ENCODE measurements at places on chromosomes 5 and 9.

DNA sequence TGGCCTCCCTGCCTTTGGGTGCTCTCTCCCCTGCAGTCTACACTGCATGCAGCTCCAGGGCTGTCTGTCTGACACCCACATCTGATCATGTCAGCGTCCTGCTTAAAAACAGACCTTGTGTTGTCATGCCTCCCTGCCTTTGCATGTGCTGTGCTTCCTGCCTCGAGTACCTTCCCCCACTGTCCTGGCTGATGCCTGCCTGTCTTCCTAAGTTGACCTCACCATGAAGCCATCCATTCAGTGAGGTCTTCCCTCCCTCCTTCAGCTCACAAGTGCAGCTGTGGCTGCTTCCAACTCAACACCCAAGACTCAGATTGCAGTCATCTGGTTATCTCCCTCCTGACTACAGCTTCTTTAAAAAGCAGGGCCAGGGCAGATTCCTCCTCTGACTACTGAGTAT, 5.5 kb downstream of the ANGPTL2 start:
- DNase-seq, result no peak

DNA sequence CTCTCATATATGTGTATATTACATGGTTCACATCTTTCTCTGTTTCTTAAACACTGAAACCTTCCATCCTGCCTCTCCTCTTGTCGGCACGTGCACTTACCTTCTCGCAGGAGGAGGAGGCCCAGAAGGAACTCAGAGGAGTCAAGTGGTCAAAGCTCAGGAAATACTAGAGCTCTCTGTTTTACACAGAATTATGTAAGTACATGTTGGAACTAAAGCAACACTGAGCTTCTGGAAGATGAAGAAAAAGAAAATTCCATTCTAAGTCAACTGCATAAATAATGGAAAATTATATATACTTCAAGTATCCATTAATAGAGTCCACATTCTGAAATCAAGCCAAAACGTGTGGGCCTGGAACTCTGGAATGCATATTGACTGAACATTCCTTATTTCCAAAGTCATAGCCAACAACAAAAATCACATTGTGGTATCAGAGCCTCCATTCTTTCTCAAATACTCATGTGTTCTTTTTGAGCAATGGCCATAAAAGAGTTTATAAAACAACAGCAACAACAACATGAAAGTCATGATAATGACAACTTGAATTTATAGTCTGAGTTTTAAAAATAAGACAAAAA, 121.5 kb upstream of the RAI14 start:
- peak; percentile 39 for DNase-seq

GRCh38 chr9:13070612-13071595, 208.6 kb downstream of the MPDZ start:
- no peak for DNase-seq

DNA sequence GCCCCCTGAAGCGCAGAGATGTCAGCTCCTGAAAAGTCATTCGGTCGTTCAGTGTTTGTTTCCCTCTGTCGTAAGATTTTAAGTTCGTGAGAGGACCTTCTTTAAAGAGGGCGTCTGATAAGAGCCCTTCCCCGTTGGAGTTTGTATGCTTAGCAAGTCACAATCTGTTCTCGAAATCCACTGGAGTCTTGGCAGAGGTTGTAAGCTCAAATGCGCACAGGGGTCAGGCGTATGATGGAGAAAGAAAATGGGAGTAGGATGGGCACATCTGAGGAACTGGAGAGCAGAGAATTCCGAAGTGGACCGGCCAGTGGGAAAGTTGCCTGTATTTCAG, 710 bp downstream of the HSD17B4 start:
- DNase-seq, result peak; percentile 34

DNA sequence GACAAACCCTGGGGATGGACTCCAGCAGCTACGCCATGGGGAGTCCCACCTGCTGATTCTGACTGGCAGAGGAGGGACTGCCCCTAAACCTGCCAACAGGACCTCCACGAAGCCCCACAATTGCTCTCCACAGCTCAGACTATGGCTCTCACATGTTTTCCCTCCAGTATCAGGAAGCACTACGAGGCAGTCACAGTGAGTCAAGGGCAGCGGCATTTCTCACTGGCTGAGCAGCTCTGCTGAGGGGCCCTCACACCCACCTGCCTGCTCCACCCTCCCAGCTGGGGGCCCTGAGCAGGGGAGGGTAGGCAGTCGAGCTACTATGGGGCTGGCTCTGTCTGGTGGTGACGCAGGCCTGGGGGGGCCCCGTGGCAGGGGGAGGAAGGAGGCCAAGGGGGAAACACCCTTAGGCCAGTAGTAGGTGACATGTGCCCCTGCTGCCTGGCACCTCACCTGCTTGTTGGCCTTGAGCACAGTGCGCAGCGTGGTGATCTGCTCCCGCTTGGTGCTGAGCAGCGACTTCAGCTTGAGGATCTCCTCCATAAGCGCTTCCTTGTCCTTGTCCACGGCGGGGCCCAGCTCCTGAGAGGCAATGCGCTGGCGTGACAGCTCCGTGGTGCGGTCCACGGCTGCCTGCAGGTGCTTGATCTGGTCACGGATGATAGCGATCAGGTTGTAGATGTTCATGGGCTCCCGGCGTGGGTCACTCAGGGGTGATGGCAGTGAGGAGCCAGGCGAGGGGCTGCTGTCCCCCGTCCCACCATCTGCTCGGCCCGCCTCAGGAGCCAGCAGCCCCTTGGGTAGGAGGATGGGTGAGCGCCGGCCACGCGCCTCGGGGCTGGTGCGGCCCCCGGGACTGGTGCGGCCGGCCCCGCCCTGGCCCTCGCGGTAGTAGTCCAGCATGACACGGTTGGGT, 46.3 kb downstream of the BICD2 start:
- DNase-seq, result no peak

DNA sequence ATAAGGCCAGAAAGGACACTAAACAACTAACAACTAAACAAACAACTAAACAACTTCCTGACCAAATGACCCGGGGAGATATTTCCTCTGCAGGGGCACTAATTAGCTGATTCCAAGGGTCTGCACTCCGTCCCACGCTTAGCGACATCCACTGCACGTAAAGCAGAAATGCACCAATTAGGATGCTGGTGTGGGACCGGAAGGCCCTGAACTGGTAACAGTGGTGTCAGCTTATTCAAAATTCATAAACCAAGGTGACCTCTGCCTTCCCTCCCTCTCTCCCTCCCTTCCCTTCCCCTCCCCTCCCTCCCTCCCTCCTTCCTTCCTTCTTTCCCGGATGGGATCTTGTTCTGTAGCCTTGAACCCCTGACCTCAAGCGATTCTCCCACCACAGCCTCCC, 9.6 kb downstream of the RASGEF1C start:
- no peak for DNase-seq

DNA sequence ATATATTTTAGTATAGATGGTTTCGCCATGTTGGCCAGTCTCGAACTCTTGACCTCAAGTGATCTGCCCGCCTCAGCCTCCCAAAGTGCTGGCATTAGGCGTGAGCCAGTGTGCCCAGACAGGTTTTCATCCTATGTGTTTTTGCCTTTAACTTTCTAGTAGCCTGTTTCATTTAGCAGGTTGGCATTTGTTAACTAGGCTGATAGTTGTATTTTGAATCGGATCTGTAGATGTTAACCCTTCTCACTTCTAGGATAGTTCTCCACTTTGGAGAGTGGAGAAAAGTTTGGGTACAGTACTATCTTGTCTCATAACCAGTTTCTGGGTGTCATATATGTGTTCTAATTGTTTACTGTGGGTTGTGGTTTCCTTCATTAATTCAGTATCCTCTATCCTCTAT, 7.3 kb upstream of the FGF18 start:
- DNase-seq, result no peak

DNA sequence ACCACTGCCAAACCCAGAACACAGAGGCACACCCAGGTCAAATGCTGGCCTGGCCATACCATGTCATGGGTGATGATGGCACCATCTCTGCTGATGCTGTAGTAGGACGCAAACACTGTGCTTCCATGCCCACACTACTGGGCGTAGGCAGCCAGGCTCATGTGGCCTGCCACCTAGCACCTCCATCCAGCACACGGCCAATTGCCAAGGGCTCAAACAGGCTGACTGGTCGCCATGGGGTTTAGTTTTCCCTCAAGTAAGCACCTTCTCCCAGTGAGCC, 39.4 kb downstream of the BICD2 start:
- no peak for DNase-seq

DNA sequence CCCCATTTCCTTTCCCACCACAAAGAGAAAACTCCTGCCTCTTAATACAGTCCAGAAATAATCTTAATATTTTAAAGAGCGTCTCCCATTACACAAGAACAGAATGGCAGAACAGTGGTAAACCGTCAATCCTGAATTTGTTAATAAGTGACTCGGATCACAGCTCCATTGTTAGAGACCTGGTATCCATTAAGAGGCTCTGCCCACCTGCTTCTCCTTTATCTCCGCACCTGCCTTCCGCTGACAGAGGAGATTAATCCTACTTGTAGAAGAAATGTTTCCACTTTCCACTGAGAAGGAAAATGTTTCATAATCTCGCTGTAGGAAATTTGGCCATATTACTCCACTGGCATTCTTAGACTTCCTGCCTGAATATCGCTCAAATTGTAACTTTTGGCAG, 1493.2 kb downstream of the MAT2B start:
- no peak for DNase-seq

- DNase-seq, result no peak
These were observed 75.0 kb downstream of the HMHB1 start for GRCh38 chr5:143886651-143887638.

GRCh38 chr5:32202394-32202793, 28.3 kb upstream of the GOLPH3 start:
- no peak for DNase-seq

All from renal pelvis (tissue), 12 donors.